Activated CD8-positive, alpha-beta memory T cell treated with anti-CD3 and anti-CD28 coated beads for 1 hour (primary cell): ENCODE measurements at places on chromosomes 4 and X.

DNA sequence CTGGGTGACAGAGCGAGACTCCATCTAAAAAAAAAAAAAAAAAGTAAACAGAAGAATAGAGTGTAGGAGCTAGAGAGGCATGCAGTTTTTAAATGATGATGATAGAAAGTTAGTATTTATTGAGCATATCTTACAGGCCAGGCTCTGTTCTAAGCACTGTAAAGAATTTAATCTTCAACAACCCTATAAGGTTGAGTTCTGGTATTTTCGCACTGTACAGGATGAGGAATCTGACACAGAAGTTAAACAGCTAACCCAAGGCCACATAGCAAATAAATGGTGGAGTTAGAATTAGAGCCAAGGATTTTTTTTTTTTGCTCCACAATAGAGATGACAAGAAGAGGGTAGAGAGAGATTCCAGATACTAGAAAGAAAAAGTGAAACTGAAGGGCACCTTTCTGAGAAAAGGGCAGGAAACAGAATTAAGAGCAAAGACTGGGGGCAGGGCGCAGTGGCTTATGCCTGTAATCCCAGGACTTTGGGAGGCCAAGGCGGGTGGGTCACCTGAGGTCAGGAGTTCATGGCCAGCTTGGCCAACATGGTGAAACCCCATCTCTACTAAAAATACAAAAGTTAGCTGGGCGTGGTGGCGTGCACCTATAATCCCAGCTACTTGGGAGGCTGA lies 56.1 kb downstream of the KLHL5 start:
- no peak for DNase-seq

- no peak for DNase-seq
Measured at GRCh38 chr4:166459621-166460020, 586.6 kb downstream of the TLL1 start.

DNA sequence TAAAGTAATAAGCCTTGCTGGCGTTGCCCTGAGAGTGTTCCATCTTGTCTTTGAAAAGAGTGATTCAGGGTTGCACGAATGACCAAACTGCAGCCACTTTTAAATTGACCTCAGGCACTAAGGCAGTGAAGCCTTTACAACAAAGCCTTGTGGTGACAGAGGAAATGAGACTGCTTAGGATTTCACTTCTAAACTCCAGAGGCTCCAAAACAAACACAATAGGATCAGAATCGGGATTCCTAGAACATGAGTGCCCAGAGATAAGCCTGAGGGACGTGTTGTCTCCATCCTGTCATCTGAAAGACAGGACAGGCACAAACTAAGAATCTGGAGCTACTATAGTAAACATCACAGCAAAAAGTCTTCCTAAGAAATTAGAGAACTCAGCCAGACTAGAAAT lies 405.2 kb downstream of the PPARGC1A start:
- DNase-seq = no peak

- DNase-seq = no peak
Measured at GRCh38 chr4:29046186-29046585, 1674.0 kb upstream of the PCDH7 start.
